ENCODE measurements at places on chromosomes 5 and 9.

- DNase-seq: no peak
These were observed 173.5 kb downstream of the SLC12A2 start for GRCh38 chr5:128257076-128257475.

DNA sequence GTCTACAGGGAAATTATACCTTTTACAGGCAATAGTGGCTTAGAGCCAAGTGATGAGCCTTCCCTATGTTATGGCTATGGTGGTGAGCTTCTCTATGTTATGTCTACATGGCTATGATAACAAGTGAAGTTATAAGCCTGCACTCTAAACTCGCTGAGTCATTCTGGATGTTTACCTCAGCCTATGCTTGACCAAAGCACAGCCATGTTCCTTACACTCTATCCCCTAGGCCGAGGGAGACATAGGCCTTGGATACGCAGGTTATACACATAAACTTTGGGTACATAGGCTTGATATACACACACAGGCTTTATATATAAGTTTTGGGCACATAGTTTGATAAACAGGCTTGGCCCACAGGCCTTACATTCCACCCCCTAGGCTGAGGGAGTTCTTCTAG is 13.8 kb downstream of the DMAC1 start:
- no peak for DNase-seq

- peak; percentile 79 for DNase-seq
These were observed 10.1 kb upstream of the FOXI1 start for GRCh38 chr5:170095646-170096045.

- DNase-seq: no peak
These were observed 182.7 kb downstream of the NR3C1 start for GRCh38 chr5:143220748-143221251.

DNA sequence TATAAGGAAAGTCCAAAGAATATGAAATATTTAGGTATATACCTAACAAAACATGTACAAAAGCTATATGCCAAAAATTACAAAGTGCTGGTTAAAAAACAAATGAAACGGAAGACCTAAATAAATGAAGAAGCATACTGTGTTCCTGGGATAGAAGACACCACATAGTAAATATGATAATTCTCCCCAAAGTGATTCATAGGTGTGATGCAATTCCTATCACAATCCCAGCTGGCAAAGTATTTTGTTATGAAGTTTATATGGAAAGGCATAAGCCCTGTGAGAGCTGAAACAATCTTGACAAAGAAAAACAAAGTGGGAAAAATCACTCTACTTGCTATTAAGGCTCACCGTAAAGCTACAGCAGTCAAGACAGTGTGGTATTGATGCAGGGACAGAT is 2.6 kb upstream of the SMIM23 start:
- no peak for DNase-seq

- DNase-seq: no peak
These were observed 128.9 kb downstream of the ADAMTS12 start for GRCh38 chr5:33762859-33763258.

DNA sequence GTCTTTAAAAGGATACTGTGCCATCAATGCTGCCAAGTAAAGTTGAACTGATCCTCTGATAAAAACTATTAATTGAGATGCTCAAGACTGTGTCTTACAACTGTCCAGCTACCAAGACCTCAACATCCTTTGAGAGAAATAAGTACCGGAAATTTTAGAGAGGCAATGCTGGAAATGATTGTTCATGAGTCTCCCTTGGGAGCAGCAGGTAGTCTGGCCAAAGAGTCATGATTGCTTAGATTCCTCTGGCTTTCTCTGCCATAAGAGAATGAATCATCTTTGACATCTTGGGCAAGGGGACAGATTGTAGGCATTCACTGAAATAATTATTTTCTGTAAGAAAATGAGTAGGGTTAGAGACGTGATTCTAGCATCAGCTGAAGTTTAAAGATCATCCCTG is 466.6 kb upstream of the DAB2 start:
- no peak for DNase-seq

GRCh38 chr9:2012347-2012746 is 2.8 kb upstream of the SMARCA2 start:
- no peak for DNase-seq

DNA sequence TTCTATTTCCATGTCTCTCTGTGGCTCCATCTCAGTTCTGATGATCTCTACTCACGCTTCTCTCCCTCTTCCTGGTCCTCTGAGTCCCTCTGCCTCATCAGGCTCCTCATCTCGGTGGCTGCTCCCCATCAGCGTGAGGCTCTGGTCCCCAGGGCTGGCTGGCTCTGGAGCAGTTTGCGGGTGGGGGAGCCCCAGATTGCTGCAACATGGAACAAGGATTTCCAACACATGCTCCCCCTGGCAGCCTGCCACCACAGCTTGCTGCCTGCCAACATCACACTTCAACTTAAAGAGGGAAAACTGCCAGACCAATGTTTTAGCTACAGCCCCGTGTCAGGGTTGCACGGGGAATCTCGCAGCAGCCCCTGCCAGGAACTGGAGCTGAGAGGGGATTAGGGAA is 77.2 kb upstream of the NEK6 start:
- DNase-seq: no peak

GRCh38 chr5:125059255-125060002 is 313.0 kb upstream of the ZNF608 start:
- DNase-seq: no peak

GRCh38 chr9:77421506-77422265 is 226.4 kb downstream of the GNA14 start:
- no peak for DNase-seq

DNA sequence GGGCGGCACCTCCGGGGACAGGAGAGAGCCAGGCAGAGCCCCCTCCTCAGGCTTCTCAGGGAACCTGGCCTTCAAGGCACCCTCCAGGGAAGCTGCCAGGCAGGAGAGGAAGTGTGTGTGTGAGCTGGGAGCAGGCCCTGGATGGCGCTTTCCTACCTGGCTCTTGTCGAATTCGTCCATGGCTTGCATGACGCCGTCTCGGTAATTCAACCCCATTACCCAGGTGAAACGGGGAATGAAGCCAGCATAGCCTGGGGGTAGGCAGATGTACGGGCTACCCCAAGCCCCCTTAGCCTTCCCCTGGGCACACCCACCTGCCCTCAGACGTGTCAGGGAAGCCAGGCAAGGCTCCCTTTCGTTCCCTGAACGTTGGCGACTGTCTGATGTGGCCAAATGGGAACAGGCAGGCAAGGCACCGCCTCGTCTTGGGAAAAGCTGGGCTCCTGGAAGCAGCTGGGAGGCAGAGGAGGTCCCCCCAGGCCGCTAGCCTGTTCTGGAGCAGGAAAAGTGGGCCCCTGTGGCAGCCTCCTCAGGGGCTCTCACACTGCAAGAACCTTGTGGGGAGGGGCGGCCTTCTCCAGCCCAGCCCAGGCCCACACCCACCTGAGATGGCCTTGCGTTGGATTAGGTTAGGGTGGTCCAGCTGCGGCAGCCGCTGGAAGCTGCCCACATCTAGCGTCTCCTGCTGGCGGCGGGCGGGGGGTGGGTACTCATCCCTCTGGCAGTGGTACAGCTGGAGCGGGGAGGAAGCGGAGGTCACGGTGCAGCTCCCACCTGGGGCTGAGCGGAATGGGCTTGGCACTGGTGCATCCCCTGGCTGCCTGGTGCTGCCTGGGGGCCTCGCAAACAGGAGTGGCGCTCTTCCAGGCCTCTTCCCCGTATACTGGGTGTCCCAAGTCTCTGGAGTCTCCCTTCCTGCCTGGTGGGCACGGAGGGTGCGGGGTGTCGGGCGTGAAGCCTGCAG is 3.7 kb downstream of the TUBB4B start:
- DNase-seq: no peak

DNA sequence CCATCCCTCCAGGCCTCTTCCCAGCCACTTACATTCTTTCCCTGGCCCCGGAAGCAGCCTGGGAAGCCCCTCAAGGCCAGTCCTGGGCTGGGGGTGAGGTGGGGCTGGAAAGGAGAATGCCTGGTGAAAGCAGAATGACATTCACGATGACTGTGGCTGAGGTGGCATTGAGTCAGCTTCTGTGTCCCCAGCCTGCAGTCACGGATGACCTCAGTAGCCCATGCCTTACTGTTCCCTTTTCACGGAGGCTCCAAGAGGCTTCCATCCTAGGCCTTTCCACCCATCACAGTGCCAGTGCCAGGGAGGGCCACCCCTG is 2.7 kb downstream of the PRDM12 start:
- no peak for DNase-seq

- no peak for DNase-seq
These were observed 54.0 kb downstream of the NDUFS4 start for GRCh38 chr5:53614376-53614885.

DNA sequence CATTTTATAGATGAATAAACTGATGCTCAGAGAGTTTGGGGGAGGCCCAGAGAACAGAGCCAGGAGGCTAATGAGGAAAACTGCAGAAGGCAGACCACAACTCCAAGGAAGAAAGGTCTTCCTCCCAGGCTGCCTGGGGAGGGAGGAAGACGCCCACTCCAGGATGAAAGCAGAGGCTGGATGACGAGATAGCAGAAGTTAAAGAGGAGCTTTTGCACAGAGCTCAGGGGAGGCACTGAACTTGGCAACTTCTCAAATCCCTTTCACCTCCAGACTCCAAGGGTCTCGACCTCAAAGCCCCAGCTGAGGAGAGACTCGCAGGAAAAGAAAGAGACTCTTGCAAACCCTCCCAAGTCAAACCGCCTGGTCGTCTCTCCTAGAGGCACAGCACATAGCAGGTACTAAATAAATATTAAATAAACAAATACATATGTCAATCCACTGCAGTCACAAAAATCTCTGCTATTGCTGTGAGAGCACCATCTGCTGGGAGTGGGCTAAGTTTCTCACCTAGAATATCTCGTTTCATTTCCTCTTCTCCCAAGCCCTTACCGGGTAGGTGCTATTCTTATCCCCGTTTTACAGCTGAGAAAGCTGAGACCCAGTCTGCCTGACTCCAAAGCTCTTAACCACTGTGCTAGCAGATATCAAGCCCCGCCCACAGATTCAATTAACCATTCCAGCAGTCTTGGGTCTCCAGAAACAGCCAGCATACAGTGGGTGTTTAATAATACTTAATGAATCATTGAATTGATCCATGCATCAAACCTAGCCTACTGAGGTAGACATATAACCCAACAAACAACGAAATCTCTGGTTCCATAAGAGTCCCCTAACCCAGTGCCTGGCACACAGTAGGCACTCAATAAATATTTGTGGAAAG is 97.8 kb upstream of the HAND1 start:
- no peak for DNase-seq

DNA sequence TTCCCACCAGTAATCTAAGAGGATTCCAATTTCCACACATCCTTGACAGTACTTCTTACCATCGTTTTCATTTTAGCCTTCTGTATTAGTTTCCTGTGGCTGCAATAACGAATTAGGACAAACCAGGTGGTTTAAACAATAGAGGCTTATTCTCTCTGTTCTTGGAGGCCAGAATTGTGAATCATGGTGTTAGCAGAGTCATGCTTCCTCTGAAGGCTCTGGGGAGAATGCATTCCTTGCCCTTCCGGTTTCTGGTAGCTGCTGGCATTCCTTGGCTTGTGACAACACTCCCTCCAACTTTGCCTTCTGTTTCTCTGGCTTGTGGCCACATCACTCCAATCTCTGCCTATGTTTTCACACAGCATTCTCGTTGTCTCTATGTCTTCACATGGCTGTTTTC is 23.5 kb downstream of the RIGI start:
- peak; percentile 67 for DNase-seq

- no peak for DNase-seq
These were observed 124.0 kb upstream of the TARS1 start for GRCh38 chr5:33316773-33317172.

GRCh38 chr9:133125941-133126696 is 5.1 kb upstream of the RALGDS start:
- DNase-seq: no peak

GRCh38 chr5:93620487-93621326 is 37.7 kb downstream of the NR2F1 start:
- DNase-seq: peak; percentile 55

DNA sequence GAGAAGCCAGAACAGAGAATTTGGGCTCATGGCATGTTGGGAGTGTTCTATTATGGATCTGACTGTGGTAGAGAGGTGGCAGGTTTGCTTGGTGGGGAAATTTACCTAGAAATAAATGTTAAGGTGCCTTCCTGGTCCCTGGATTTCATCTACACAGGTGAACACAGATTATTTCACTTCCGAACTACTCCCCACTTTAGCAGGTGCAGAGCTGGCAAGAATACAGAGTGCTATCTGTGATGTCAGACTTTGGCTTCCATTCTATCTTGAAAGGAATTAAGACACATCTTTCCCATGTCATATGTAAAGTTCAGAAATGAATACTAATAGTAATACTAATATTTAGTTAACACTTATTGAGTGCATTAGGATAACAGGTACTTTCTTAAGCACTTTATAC is 234.0 kb downstream of the KCTD16 start:
- DNase-seq: no peak

DNA sequence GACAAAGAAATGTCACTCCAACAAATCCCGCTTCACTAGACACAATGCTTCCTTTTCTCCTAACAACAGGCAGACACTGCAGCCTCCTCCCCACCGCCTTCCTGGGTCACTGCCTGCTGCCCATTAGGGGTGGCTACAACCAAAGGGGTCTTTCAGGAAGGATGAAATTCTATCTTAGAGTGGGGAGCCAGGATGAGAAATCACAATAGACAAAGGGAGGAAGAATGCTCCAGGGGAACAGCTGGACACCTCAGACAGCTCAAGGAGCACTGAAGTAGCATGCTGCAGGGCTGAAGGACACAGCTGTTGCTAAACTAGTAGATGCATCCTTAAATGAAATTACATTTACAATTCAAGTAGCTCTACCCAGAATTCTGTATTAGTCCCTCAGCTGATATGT is 54.2 kb downstream of the PRELID2 start:
- DNase-seq: no peak

DNA sequence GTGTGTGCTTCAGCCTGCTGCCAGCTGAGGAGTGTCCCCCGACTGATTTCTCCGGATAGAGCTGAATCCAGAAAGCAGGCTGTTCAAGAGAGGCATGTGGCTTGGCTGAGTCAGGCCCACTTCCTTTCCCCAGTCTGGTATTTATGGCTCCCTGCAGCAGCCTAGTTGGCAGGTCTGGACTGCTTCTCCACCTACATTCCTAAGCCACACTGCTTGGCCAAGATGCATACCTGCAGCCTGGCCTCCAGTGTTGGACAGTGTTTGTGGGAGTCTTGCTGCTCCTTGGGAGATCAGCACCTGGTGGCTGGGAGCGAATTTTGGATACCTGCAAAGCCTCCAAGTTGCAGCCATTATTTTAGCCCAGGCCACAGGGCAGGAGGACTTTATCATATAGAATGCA is 670.8 kb downstream of the ACTL7B start:
- peak; percentile 70 for DNase-seq

DNA sequence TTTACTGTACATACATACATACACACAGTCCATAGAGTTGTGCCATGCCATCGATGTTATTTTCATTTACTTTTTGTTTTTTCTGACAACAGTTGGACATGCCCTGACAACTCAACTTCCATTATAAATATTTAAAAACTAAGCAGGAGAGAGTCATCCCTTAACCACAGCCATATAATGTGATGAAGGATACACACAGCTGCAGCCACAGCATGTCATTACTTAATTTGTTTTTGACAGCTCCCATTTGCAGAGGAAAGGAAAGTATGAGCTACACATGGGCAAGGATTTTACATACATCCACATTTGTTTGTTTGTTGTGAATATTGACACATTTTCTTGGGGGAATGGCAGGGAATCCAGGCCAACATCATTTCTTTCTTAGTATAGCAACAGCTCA is 91.5 kb upstream of the TUT7 start:
- no peak for DNase-seq
